Activated T-cell treated with anti-CD3 and anti-CD28 coated beads, Interleukin-2, amount 50 U/mL, for 72 hours (primary cell): ENCODE measurements at places on chromosomes 2 and 18.

GRCh38 chr2:176152350-176153181, 1.2 kb downstream of the HOXD4 start:
- DNase-seq, result no peak

DNA sequence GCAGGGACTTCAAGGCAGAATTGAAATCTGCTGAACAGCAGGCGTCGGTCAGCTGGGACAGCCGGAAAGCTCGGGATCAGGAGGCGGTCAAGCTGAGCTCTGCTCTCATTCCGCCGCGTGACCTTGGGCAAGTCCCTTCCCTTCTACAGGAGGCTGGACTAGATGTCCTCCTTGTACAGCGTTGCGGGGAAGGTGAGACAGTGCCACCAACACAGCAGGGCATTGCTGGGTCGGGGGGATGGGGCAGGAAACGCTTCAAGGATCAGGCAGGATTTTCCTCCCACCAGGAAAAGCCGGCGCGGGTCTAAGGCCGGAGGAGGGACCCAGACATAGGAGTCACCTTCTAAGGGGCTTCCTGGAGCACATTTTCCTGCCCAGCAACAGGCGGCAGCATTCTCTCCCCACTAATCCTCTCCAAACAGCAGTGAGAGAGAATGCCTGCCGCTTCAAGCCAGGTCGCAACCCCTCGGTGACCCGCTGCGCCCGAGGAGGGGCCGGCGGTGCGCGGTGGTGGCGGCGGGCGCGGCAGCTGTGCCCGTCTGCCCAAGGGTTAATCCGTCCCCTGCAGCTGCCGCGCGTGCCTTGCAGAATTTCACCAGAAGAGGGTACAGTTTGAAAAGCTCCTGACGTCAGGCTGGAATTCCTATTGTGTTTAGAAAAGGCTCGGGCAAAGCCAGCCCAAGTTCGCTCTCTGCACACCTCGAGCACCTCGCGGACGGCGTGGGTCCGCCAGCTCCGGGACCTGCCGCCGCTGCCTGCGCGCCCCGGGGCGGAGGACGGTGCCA, at the start of gene KCNF1:
Gene KCNF1, plus strand, starts transcription at position 644 of the 785 bp plus-strand sequence. CDS start 493 bp downstream, outside the sequence.
- DNase-seq, result no peak

GRCh38 chr2:142596334-142597088, 281.0 kb upstream of the KYNU start:
- no peak for DNase-seq

- DNase-seq, result no peak
Observed at GRCh38 chr2:45943219-45944044, 292.0 kb downstream of the PRKCE start.

DNA sequence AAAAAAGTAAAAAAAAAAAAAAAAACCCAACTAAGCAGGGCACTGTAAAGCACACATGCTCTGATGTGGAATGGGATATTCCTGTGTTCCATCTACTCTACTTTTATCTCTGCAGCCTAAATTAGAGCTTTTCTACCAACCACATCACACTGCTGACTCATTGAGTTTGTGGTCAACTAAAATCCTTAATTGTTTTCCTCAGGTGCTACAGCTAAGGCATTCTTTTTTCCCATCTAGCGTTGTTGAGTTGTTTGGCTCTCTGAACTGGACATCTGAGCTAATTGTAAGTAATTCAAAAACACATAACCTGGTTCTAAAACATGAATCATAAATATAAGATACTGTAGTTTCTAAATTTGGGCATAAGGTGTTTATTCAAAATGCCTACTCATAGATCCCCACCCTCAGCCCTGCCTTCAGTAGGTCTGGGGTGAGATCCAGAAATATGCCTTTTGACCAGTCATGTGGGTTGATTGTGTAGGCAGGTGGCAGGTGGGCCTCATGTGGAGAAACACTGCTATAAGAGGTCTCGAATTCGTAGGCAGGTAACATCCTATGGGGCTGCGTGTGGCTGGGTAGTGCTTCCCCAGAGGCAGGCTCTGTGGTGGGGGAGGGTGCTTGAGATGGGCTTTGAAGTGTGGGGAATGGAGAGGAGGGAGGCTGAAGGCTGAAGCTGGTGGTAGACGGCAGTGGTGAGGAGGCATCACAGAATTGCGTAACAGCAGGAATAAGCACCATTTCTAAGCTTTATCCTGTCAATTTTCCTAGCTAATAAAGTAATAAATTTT, 27.2 kb downstream of the ANKRD29 start:
- no peak for DNase-seq

GRCh38 chr2:127575941-127576432, 40.5 kb downstream of the MYO7B start:
- DNase-seq, result no peak

DNA sequence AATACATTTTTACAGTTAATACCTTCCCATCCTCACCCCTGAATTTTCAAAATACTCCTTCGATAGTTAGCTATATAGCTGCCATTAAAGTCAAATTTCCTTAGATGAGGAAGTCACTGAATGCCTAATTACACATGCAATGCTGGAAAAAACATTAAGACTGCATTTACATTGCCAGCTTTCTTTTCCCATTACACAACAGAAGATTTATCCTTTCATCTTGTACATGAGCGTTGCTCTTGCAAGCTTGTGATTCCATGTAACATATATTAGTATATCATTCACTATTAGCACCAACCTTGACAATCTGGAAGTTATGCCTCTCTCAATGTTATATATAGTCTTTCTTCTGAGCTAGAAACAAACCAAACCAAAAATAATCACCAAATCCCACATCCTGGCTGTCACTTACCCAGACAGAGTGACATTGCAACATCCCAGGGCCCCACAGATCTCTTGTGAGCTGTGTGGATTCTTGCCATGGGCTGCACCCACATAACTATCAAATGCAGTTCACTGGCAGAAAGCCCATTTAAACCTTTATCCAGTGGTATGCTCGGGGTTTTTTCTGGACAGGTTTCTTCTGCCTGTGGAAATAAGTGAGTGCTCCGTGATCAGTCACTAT, 79.2 kb upstream of the PAPOLG start:
- DNase-seq, result no peak

- DNase-seq, result no peak
Observed at GRCh38 chr2:103233691-103234090, 471.9 kb downstream of the TMEM182 start.

DNA sequence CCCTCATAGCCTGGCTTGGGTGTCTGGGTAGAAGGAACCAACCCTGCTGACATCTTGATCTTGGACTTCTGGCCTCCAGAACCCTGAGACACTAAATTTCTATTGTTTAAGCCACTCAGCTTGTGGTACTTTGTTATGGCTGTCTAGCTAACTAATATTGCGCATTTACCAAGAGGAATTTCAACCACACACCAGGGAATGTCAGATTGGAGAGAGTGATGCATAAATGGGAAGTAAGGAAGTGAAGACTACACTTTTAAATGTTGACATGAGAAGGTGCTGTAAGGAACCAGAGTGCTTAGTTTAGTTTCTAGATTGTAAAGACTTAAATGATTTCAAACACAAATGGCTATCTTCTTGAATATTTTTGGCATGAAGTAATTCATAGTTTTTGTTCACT, 98.9 kb upstream of the ITGB6 start:
- DNase-seq, result no peak

DNA sequence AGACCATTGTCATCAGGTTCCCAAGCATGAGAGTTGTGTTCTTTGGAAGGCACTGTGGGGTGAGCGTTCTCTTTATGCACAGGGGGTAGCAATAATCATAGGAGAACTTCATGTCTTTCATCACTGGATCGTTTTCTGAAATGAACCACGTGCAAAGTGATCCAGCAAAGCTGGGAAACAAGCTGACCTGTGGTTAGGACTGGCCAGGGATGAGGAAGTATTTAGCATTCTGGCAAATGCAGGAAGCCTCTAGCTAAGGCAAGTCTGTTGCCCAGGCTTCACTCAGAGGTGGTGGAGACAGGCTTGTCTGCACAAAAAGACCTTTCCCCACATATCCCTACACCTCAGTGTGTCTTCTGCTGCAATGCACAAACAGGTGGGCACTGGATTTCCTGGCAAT, 58.6 kb downstream of the MMADHC start:
- no peak for DNase-seq

GRCh38 chr2:29113891-29114321, 1.3 kb upstream of the CLIP4 start:
- DNase-seq, result no peak

DNA sequence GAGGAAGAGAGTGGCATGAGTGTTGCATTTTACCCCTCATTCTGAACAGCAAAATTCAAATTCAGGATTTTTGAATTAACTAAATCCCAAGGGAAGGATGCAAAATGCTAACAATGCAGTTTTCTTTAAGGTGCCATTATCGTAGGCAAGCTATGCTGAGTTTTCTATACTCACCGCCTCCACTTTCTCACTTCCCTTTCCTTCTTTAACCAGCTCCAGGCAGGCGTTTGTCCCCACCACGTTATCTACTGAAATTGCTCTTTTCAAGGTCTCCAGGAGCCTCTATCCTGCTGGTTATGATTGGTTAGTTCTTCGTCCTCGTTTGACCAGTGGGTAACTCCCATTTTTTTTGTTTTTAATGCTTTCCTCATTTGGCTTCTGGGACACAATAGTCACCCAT, 1.8 kb upstream of the CPO start:
- no peak for DNase-seq

- DNase-seq, result no peak
Observed at GRCh38 chr2:185668710-185669109, 69.9 kb upstream of the FSIP2 start.

DNA sequence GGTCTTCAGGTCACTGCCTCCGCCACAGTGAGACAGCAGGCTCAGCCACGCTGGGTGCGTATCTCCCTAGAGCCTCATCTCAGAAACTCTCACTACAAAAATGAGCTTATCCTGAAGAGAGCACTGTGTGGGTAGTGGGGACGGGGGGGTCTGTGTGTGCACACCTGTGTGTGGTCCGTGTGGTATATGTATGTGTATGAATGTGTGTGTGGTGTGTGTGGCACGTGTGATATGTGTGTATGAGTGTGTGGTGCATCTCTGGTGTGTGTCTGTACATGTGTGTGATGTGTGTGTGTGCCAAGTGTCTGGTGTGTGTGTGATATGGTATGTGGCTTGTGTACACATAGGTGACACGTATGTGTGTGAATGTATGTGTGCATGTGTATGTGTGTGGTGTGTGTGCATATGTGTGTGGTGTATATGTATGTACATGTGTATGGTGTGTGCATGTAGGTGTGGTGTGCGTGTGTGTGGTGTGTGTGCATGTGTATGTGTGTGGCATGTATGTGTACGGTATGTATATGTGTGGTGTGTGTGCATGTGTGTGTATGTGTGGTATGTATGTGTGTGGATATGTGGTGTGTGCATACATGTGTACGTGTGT, 332.2 kb downstream of the EIPR1 start:
- DNase-seq, result no peak

DNA sequence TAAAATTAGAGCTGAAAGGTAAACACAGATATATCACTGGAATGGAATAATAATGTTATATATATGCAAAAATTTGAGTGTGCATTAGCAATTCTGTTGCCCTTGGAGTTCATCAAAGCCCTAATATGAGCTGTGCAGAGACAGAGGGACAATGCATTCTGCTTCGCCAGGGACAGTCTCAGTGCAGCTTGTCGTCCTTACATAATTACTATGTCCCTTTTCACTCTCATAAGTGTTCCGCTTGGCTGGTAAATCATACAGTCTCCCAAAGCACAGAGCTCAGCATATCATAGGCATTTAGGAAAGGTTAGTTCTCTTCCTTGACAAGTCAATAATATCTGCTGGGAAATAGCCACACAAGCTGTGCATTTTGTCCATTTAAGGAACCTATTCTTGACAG, 30.7 kb downstream of the MAPK4 start:
- DNase-seq, result no peak
